ENCODE measurements at places on chromosomes 6 and 20.

- DNase-seq: no peak
Measured at GRCh38 chr6:56902641-56903464, 52.1 kb upstream of the BEND6 start.

GRCh38 chr20:44714701-44715498 is at the start of gene CCN5:
CCN5 (plus strand) TSS chr20:44715369; CDS start chr20:44715391, 22 bp downstream.
- DNase-seq: no peak

DNA sequence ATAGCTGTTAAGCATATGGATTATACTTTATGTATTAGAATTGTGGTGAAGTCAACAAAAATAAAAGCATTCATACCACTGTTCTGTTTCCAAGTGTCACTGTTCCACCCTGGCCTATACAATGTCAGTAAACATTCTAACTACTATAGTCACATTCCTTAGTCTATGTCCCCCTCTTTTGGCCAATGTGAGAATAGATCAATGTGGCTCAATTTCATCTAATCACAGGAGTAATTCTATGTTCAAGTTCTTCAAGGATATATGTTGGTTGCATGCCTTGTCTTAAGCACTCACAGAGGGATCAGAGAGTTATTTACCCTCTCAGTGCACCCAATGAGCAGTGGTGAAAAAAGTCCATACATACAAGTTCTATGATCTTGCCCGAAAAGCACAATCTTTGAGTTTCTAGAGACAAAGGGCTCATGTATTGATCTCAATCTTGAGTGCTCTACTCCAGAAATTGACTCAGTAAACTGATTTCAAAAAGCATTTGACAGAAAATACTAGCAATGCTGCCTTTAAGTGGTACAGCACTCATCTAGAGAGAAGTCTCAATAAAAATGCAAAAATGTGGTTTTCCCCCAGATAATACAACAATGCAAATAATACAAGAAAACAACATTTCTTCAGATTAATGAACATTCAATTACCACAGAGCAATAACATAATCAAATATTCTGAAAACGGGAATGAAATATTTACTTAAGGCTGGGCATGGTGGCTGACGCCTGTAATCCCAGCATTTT is 16.5 kb downstream of the SMLR1 start:
- no peak for DNase-seq

- DNase-seq: no peak
Measured at GRCh38 chr20:51347831-51348230, 194.7 kb downstream of the NFATC2 start.

DNA sequence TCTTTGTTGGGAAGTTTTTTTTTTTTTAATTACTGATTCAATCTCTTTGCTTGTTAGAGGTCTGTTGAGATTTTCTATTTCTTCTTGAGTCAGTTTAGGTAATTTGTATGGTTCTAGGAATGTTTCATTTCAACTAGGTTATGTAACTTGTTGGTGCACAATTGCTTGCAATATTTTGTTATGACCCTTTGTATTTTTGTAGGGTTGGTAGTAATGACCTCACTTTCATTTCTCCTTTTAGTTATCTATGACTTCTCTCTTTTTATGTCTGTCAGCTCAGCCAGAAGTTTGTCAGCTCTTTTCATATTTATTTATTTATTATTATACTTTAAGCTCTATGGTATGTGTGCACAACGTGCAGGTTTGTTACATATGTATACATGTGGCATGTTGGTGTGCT is 51.1 kb upstream of the SLC24A3 start:
- DNase-seq: no peak

- DNase-seq: no peak
Measured at GRCh38 chr6:7171119-7171518, 63.4 kb downstream of the RREB1 start.

DNA sequence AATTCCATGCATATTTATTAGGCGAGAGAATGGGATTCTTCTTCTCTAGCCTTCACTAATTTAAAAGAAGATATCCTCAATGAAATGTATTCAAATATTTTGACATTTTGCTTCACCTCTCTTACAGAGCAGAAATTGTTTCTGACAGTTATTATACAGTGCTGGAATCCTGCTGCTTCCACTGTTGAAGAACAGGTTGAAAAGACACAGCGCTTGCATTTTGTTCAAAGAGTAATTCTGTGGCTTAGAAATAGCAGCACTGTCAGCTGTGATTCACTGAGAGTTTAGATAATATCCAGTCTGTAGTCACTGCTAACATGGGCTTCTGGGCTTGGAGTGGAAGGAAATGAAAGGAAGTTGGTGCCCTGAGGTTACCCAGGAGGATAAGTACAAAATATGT is 117.1 kb upstream of the FBXL4 start:
- no peak for DNase-seq

DNA sequence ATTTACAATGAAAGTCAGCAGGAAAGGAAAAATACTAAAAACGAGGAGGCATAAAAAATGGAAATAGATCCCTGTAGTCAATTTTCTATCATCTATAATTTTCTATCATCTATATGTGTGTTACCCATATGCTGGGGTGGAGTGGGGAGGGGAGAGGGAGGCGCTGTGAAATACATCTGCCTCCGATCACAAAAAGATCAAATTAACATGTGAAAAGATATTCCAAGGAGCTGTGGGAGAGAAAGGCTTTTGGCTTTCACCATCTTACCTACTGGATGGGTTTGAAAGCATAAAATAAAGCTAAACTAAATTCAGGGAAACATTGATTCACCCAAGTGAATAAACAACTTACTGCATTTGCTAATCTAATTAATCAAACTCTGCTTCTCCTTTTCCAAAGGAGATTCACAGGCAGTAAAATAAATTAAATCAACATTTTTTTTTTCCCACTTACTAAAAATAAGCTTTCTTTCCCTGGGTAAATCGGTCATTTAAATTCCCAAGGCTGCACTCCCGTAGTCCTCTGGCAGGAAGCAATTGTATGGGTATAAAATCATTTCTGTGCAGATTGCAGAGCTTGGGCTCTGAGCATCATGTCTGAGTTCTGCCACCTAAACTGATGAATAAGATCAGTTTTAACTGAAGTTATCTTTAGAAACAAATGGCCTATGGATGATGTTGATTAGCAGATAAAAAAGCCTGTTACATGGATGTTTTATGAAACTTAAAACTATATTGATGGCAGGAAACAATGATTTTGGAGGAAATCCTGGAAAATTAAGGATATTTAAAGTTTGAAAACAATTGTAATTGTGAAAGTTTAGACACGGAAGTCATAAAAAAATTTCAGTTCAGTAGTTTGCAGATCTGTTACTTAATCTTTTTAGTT is 147.9 kb downstream of the SOX4 start:
- no peak for DNase-seq

DNA sequence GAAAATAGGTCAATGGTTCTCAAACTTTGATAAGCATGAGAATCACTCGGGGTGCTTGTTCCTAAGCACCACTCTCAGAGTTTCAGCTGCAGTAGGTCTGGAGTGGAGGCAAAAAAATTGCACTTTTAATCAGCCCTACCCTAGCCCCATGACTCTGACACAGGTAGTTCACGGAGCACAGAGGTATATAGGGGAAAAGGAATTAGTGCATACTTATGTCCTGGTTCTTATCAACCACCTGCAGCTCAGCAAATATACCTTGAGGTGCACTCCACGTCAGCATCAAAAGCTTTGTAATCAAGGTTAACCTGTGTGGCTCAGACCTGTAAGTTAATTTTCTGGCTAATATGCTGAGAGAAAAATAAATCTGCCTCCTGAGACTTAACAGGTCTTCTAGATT is 138.8 kb upstream of the HMGN3 start:
- no peak for DNase-seq

DNA sequence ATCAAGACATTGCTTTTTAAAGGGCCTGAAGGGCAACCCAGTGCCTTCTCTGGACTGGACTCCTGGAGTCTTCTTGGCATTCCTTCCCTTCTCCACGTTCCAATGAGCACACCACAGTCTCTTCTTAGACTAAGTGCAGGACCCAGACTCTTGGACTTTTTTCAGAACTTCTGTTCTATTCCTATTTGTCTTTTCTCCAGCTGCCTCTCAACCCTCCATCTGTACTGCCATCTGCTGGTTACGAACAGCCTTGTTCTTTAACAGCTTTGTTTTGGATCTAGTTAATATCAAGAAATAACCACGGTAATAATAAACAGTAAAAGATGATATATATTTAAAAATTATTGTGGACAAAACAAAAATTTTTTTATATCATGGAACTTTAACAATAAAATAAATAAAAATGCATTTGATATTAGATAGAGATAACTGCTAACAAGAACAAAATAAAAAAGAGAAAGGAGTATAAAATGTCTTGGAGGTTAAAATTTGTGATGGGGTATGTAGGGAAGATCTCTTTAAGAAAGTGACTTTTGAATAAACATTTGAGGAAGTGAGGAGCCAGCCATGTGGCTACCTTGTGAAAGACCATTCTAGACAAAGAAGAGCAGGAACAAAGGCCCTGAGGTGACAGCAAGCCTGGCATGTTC is 105.1 kb upstream of the HCRTR2 start:
- DNase-seq: no peak

DNA sequence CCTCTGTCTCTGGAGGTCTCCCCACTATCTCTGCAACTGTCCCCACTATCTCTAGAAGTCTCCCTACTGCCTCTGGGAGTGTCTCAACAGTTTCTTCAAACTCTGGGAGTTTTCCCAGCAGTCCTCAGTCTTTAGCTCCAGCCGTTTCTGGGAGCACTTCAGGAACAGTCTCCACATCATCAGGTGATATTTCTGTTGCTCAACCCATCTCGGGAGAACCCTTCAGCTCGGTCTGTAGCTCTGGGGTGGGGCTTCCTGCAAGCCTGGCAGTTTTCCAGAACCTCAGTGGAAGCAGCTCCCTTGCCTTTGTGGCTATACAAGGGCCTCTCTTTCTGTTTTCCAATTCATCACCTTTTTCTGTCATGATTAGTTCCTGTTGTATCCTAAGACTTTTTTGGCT is 3.0 kb upstream of the SFTA2 start:
- DNase-seq: no peak

- no peak for DNase-seq
Measured at GRCh38 chr20:63744574-63745423, 5.2 kb downstream of the SLC2A4RG start.

DNA sequence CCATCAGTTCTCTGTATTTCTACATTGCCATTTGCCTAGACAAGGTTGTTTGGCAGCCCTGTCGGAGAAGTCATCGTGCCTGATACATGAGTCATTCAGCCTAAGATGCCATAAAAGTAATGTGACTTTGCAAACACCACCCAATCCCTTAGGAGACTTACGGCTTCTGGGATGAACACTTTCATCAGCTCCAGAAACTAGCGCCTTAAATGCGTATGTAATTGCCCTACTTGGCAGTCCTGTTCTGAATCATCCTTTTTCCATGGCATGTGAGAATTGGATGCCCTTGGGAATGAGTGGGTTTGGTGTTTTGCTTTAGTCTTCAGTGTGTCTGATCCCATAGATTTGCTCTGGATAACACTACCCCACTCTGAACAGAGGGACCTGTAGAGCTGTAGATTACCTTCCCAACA is 158.5 kb downstream of the SASH1 start:
- DNase-seq: no peak

GRCh38 chr6:56814802-56815201 is 140.1 kb upstream of the BEND6 start:
- DNase-seq: no peak

GRCh38 chr6:13406781-13407180 is 78.4 kb upstream of the TBC1D7 start:
- DNase-seq: no peak

- no peak for DNase-seq
Measured at GRCh38 chr6:26185004-26185403, 97.8 kb downstream of the HFE start.

- no peak for DNase-seq
Measured at GRCh38 chr6:107621229-107621937, 131.5 kb downstream of the SOBP start.

- DNase-seq: no peak
Measured at GRCh38 chr6:129771678-129772077, 61.7 kb upstream of the ARHGAP18 start.

GRCh38 chr6:130907687-130908086 is 80.5 kb downstream of the SMLR1 start:
- no peak for DNase-seq

DNA sequence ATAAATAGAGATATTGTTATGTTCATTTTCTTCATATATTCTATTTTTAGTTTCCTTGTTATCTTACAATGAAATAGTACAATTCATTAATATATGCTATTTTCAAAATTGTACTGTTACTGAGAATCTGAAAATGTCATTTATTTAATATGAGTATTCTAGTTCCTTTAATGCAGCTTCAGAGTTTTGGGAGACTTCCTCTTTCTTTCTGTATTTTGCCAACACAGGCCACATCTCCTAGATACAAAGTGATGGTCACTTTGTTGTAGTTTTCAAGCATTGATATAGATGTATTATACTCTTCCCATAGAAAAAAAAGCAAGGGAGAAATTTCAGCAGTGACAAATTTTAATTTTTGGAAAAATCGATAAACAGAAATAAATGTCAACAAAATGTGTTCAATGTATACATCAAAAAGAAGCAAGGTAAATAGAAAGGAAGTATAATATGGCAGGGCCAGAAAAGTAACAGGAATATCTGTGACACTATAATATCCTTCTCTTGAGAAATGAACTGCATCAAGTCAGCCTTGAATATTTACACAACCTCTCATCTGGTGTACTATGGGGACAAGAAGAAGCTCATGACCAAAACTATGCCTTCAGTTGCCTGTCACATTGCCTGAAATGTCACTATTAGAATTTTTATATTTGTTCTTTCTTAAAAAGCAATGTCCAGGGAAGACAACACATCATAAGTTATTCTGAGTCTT is 396.0 kb downstream of the TBC1D32 start:
- DNase-seq: no peak

DNA sequence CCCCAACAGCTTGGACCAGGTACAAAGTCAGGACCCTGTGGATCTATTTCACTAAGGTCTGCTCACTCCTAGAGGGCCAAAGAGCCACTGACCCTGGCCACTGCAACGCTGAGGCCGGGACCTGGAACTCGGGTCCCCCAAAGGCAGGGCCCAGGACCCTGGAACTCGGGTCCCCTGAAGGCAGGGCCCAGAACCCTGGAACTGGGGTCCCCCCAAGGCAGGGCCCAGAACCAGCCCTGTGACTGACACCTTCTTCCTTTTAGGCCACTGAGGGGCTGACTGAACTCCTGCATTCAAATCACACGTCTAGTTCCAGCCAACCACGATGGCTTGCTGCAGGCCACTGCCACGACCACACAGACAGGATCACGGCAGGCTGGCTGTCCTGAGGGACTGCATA is 9.4 kb downstream of the TCFL5 start:
- no peak for DNase-seq

GRCh38 chr6:43855247-43855646 is 85.2 kb downstream of the VEGFA start:
- DNase-seq: no peak

- peak; percentile 62 for DNase-seq
Measured at GRCh38 chr6:3159805-3160781, 2.7 kb upstream of the TUBB2A start.

- no peak for DNase-seq
Measured at GRCh38 chr20:32112841-32113240, 3.3 kb downstream of the TM9SF4 start.

GRCh38 chr6:165678429-165678828 is 15.4 kb upstream of the PDE10A start:
- DNase-seq: no peak

- no peak for DNase-seq
Measured at GRCh38 chr6:135096403-135097130, 41.9 kb upstream of the HBS1L start.

GRCh38 chr6:53647462-53648094 is 18.0 kb downstream of the KLHL31 start:
- DNase-seq: peak; percentile 13
